ENCODE measurements at places on chromosomes 1 and 21.

GRCh38 chr1:41394959-41395956 lies 34.0 kb downstream of the FOXO6 start:
- DNase-seq = no peak

- no peak for DNase-seq
These were observed 22.4 kb upstream of the SFPQ start for GRCh38 chr1:35215346-35215745.

GRCh38 chr1:241972703-241973369 lies 15.3 kb downstream of the BECN2 start:
- peak; percentile 47 for DNase-seq

GRCh38 chr1:99645203-99645602 lies 710 bp upstream of the PALMD start:
- DNase-seq = peak; percentile 31

GRCh38 chr1:218617986-218618385 lies 272.9 kb downstream of the TGFB2 start:
- DNase-seq = no peak

DNA sequence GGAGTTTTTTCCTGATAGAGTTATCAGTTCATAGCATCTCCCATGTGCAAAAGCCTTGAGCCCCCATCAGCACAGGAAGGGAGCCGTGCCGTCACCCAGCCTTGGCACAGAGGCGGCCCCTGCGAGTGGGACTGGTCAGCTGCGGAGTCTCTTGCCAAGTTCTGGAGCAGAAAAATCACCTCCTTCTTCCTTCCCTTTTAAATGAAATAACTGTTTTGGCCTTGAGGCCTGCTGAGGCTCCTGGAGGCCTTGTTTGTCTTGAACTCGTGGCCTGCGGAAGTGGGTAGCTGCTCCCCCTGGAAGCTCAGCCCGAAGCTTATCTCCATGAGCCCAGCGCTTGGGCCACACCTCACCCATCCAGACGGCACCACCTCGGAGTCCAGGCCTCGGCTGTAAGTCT lies 145.7 kb upstream of the TMEM51 start:
- DNase-seq = no peak

Measured in RCC 7860 (cell line).